Left ventricle myocardium inferior (tissue), 1 donor: ENCODE measurements at places on chromosomes 4 and X. TPM values are rescaled to one million over a fixed set of nuclear protein-coding genes. Genes with fewer than 3 reads are reported as not detected.

The HSFX4 gene
- not detected for total RNA-seq

The BEX1 gene
- total RNA-seq: 10.8 TPM

The CSAG1 gene
- total RNA-seq: not detected

The QRFPR gene
- total RNA-seq: 0.25 TPM

The MAGEA2B gene
- total RNA-seq: not detected

DNA sequence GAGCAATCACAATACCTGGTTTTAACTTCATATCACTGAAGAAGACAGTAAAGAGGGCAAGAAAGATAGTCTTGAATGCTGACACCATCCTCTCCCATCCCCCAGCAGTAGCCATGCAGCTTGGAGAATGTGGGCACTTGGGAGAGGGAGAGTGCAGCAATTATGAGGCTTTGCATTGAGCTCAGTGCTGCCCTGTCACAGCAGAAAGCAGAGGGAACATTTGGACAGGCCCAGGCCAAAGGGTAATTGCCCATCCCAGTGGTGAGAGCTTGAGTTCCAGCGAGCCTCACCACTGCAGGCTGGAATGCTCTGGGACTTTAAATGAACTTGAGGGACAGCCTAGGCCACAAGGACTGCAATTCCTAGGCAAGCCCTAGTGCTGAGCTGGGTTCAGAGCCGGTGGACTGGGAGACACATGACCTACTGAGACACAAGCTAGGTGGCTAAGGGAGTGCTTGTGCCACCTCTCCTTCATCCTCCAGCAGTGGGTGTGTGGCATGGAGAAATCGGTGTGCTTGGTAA is 36.3 kb downstream of the CORIN start:
- DNase-seq: no peak

DNA sequence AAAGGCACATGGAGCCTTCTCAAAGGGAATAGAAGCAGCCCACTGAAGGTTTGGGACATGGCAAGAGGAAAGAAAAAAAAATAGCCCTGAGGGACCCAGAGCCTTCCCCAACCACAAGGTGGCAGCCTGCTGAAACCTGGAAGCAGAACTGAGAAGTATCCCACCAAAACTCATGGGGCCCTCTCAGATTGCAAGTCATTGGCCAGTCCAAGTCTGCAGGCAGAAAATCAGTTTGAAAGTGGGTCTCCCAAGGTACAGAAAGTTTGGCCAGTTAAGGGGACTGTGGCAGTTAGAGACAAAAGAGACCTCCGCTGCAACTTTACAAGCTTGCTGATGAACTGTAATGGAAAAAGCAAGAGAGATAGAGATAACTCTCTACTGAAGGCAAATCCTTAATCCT is 155.8 kb downstream of the ANTXR2 start:
- no peak for DNase-seq

DNA sequence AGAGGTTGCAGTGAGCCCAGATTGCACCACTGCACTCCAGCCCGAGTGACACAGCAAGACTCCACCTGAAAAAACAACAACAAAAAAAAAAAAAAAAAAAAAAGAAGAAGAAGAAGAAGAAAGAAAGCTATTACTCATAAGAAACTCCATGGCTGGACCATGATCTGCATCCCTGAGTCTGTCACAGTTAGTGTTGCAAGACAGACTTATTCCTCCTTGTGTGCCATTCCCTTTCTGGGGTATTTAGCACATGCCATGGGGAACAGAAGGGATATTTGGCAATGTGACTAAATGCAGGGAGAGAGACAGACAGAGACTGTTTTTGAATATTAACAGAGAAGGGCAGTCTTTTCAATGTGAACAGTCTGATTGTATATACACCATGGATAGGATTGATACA is 16.7 kb upstream of the PDS5A start:
- DNase-seq: no peak

- DNase-seq: no peak
Measured at GRCh38 chr4:177968817-177969442, 526.7 kb upstream of the AGA start.
